NCI-H1105 (cell line): ENCODE measurements at places on chromosomes 4 and X.

GRCh38 chrX:19849464-19850080 is 37.8 kb downstream of the SH3KBP1 start:
- DNase-seq: no peak

DNA sequence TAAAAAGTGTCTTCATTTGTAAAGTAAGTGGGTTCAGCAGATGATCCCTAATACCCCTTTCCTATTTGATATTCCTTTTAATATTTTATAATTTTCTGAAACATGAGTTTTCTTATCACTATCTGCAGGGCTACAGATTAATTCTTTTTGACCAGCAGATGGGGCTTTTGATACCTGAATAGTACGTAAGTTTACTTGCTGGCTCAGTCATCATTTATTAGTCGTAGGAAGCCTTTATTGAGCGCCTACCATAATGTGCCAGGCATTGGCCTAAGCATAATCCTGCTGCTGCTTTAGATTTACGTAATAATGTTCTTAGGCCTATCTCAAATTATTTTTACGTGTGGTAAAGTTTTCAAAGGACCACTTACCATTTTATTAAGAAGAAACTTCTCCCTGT is 33.1 kb downstream of the OSTC start:
- no peak for DNase-seq

- DNase-seq: no peak
Measured at GRCh38 chrX:12989461-12989860, 14.6 kb downstream of the TMSB4X start.

DNA sequence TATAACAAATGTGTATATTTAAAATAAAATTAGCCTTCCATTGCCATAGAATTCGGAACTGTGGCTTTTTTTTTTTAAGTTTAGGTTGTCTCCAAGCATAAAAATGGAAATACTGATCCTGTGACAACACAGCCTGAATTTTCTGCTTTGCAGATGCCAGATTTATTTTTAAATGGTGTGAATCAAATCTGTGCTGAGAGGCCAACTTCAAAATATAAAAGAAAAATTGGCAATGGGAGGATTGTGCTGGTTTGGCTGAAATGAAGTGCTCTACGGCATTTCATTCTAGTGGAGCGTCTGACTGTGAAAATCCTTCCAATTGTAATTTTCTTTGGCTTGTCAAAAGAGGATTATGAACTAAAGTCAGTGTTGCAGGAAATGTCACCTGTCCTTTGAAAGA is 580.3 kb upstream of the ZFP42 start:
- no peak for DNase-seq

DNA sequence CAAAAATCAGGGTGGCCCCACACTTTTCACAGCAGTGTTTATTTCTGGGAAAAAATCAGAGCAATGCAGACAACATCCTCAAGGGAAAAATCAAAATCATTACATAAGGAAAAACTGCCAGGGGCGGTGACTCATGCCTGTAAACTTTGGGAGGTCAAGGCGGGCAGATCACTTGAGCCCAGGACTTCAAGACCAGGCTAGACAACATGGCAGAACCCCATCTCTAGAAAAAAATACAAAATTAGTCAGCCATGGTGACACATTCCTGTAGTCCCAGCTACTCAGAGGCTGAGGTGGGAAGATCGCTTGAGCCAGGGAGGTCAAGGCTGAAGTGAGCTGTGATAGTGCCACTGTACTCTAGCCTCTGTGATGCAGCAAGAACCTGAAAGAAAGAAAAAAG is 102.8 kb downstream of the NAF1 start:
- DNase-seq: no peak

DNA sequence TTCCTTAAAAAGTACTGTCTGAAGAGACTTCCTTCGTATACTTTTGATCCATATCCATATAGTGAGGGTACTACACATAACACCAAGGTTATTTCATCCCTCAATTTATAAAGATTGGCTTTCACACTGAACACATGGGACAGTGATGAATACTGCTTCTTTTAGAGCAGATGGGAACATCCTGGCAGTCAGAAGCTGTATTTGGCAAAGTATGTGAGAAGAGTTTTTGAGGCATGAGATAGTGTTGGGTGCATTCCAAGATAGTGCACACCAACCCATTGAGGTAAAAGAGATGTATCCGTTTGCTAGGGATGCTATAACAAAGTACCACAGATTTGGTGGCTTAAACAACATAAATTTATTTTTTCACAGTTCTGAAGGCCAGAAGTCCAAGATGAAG is 141.1 kb downstream of the MOSPD2 start:
- no peak for DNase-seq

GRCh38 chr4:174041555-174042105 is 241.8 kb downstream of the FBXO8 start:
- DNase-seq: no peak

GRCh38 chr4:26368685-26369084 is 47.9 kb downstream of the RBPJ start:
- DNase-seq: no peak
